Activated CD8-positive, alpha-beta memory T cell treated with anti-CD3 and anti-CD28 coated beads, Interleukin-2, amount 10 ng/mL, durations not matched to agents 7 days and 5 days (primary cell): ENCODE measurements at places on chromosomes 4 and X. TPM values are rescaled to one million over a fixed set of nuclear protein-coding genes. Genes with fewer than 3 reads are reported as not detected.

P2RY8 gene
- total RNA-seq = 109 TPM

MSANTD1 gene
- 0.73 TPM for total RNA-seq

ENPEP gene
- 0.93 TPM for total RNA-seq

FMR1NB gene
- total RNA-seq = not detected

ZNF157 gene
- total RNA-seq = 0.23 TPM

MTNR1A gene
- total RNA-seq = not detected

PCSK1N gene
- total RNA-seq = 0.93 TPM

SPANXB1 gene
- total RNA-seq = not detected

HAND2 gene
- total RNA-seq = not detected

MRFAP1 gene
- total RNA-seq = 109 TPM

TEX13D gene
- not detected for total RNA-seq

TRAPPC2 gene
- total RNA-seq = 18.4 TPM

CAMK2D gene
- 43.1 TPM for total RNA-seq

POU4F2 gene
- not detected for total RNA-seq

MAGEA8 gene
- not detected for total RNA-seq
